ENCODE measurements at places on chromosomes 5 and 9. TPM values are rescaled to one million over a fixed set of nuclear protein-coding genes. Genes with fewer than 3 reads are reported as not detected.

GRCh38 chr5:149439899-149440542, 60.9 kb upstream of the IL17B start:
- H3K27me3 ChIP-seq = no peaks in the 10 kb centered on the region
- H3K4me1 ChIP-seq = peaks cover 10% of the 10 kb centered on the region
- no peak overlapping the region for H3K27ac ChIP-seq
- no peak for DNase-seq

DNA sequence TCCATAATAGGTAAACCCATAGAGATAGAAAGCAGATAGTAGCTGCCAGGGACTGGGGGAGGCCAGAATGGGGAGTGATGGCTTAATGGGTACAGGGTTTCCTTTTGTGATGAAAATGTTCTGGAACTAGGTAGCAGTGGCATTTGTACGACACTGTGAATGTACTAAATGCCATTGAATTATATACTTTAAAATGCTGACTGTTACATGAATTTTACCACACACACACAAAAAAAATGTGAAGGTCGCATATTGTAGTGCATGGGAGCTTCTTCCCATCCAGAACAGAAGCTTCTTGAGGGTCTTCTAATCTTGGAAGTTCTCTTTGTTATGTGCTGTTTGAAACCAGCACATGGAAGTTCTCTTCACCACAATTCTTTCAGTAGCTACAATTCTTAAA, 19.9 kb upstream of the ANP32B start:
- no peak for DNase-seq
- no peak overlapping the region for H3K4me3 ChIP-seq
- no peak overlapping the region for H3K27ac ChIP-seq
- no peaks in the 10 kb centered on the region for H3K27me3 ChIP-seq
- H3K4me1 ChIP-seq = no peaks in the 10 kb centered on the region
- H3K36me3 ChIP-seq = no peaks in the 10 kb centered on the region

DNA sequence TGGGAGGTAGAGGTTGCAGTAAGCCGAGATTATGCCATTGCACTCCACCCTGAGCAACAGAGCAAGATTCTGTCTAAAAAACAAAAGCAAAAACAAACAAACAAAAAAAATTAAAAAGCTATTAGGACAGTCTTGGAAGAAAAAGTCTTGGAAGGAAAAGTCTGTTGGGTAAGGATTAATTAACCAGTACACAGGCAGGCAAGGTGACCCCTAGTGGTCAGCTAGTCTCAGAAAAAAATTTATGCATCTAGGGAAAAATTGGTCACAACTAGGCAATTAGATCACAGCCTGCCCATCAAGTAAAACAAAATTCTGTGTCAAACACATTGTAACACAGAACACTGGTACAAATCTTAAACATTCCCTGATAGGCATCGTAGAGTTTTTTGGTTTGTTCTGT, 6.7 kb upstream of the ANKRD18B start:
- H3K4me3 ChIP-seq = no peak overlapping the region
- no peaks in the 10 kb centered on the region for H3K4me1 ChIP-seq
- no peaks in the 10 kb centered on the region for H3K36me3 ChIP-seq
- H3K27ac ChIP-seq = no peak overlapping the region
- no peak for DNase-seq

DNA sequence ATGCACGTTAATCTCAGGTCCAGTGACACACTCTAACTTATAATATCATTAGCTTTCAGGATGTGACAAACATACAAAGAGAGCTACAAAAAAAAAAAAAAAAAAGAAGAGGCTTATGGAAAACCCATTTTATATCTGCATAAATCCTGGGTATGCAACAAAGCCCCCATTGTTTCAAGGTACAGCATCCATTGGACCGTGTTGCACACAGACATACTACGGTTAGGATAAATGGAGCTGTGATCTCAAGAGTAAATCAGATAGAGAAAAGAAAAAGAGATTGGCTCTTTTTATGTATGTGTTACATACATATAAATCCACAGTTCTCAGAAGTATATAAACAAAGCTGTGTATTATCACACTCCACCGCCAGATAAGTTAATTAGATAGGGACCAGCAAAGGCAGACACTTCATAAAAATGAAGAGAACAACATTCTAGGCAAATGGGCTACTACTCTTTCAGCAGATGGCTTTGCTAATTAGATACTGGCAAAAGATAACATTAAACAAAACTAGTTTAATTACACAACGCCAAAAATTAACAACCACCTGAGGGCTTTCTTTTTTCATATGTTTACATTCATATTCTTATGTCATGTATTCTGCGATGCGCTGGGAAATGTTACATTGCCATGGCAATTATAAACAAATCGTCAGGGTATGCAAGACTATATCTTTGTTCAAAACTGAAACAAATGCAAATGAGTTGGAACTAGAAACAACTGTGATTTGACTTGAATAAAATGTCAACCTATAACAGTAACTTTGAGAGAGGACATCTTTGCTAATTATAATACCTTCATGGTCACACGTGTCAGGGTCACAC, 304.2 kb downstream of the SEMA5A start:
- no peaks in the 10 kb centered on the region for H3K27me3 ChIP-seq
- DNase-seq = no peak
- no peaks in the 10 kb centered on the region for H3K4me1 ChIP-seq
- H3K4me3 ChIP-seq = no peak overlapping the region
- no peak overlapping the region for H3K27ac ChIP-seq

- H3K4me1 ChIP-seq = peaks cover 22% of the 10 kb centered on the region
- H3K27ac ChIP-seq = no peak overlapping the region
- peaks cover 4% of the 10 kb centered on the region for H3K27me3 ChIP-seq
- no peaks in the 10 kb centered on the region for H3K36me3 ChIP-seq
Observed at GRCh38 chr9:84670138-84671041, 861 bp downstream of the NTRK2 start.

DNA sequence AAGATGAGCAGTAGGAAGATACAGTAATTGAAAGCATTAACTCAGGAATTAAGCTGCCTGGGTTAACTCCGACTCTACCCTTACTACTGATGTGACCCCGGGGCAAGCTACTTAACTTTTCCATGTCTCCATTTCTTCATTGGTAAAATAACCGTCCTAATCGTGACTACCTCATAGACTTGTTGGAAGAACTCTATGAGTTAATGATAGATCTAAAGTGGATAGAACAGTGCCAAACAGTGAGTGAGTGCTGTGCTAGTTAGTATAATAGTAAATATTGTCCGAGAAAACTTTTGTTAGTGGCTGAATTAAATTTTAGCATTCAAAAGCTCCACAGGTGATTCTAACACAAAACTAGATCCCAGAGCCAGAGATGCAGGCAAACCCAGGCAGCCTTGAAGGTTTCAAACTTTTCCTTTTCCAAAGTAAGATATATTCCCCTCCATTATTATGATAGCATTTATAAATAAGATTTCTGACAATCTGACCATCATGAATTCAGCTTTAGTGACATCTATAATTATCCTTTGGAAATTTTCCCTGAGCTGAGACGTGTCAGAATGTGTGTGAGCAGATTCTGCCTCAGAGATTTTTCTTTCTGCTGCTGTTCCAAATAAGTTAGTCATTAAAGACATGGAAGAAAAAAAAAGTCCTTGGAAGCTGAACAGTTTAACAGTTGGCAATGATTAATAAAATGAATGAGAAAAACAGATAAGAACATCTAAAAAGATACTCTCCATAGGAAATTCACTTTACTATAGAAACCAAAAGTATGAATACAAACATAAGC, 369.5 kb downstream of the PRELID2 start:
- H3K4me1 ChIP-seq = no peaks in the 10 kb centered on the region
- no peak for DNase-seq
- H3K36me3 ChIP-seq = no peaks in the 10 kb centered on the region
- H3K27me3 ChIP-seq = no peaks in the 10 kb centered on the region
- no peak overlapping the region for H3K4me3 ChIP-seq

GRCh38 chr5:178627259-178627598, 379 bp upstream of the CLK4 start:
- DNase-seq = no peak
- H3K4me1 ChIP-seq = peaks cover 37% of the 10 kb centered on the region
- H3K36me3 ChIP-seq = peaks cover 9% of the 10 kb centered on the region
- H3K27ac ChIP-seq = peak overlapping the region; percentile 98
- no peaks in the 10 kb centered on the region for H3K27me3 ChIP-seq

DNA sequence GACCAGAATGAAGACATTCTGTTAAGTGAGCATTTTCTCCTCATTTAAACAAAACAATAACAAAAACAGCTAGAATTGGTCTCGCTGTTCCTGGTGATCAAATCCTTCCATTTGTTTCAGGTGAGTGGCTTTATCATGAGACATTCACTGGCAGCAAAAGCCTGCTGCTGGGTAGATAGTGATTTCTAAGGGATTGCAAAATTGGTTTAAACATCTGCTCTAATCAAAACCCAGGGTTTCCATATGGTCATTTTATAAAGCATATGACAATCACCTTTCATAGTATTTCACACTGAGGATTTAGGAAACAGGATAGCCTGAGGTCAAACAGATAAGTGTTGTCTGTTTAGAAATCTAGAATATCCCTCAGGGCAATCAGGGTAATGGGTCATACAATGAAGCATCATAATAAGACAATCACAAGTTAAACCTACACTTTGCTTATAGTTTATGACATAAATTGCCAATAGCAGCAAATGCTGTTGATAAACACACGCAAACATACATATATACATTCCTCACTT, 769.6 kb upstream of the C9orf72 start:
- H3K36me3 ChIP-seq = no peaks in the 10 kb centered on the region
- H3K4me1 ChIP-seq = no peaks in the 10 kb centered on the region
- no peak overlapping the region for H3K27ac ChIP-seq
- no peaks in the 10 kb centered on the region for H3K27me3 ChIP-seq
- DNase-seq = no peak
- no peak overlapping the region for H3K4me3 ChIP-seq

DNA sequence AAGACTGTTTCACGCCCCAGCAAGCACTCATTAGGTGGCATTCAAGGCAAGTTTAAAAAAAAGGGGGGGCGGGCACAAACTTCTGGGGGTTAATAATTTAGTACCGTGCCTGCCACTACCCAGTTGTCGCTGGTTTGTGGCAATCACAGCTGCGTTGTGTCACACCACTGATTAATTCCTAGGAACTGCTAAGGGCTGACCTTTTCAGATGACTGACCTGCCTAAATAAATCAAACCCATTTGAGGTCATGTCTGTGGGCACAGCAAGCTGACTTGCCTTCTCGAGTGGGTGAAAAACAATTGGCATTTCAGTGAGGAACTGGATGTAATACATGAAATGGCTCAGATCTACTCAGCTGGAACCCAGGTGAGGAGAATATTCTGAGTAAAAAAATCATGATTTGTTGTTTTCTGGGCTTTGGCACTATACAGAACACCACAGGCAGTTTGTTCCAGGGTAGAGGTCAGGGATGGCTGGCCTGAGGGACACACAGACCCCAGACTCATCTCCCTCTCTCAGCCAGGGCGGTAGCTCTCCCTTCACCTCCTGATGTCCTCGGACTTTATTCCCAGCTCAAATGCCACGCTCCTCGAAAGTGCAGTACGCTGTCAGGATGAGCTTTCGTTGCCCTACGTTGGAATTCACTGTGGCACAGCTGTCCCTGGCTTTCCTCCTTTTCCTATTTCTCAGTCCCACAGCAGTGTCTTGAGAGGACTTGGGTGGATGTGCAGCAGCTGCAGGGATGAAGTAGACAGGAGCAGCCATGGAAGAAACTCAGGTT, 15.5 kb upstream of the MGAT1 start:
- no peaks in the 10 kb centered on the region for H3K27me3 ChIP-seq
- no peak for DNase-seq
- no peaks in the 10 kb centered on the region for H3K36me3 ChIP-seq

- H3K4me1 ChIP-seq = no peaks in the 10 kb centered on the region
- H3K4me3 ChIP-seq = no peak overlapping the region
- H3K27ac ChIP-seq = no peak overlapping the region
- DNase-seq = no peak
- no peaks in the 10 kb centered on the region for H3K36me3 ChIP-seq
Observed at GRCh38 chr9:104269996-104270963, 176.2 kb downstream of the SMC2 start.

- H3K36me3 ChIP-seq = no peaks in the 10 kb centered on the region
- no peak overlapping the region for H3K4me3 ChIP-seq
- no peak for DNase-seq
- H3K27ac ChIP-seq = no peak overlapping the region
Observed at GRCh38 chr9:107142430-107142829, 140.6 kb upstream of the RAD23B start.

- no peaks in the 10 kb centered on the region for H3K4me1 ChIP-seq
- H3K36me3 ChIP-seq = no peaks in the 10 kb centered on the region
- H3K4me3 ChIP-seq = no peak overlapping the region
- no peaks in the 10 kb centered on the region for H3K27me3 ChIP-seq
- H3K27ac ChIP-seq = no peak overlapping the region
Observed at GRCh38 chr9:91061506-91061905, 259.9 kb downstream of the SYK start.

- no peaks in the 10 kb centered on the region for H3K27me3 ChIP-seq
- H3K27ac ChIP-seq = no peak overlapping the region
- H3K4me3 ChIP-seq = no peak overlapping the region
- no peak for DNase-seq
Observed at GRCh38 chr5:158265931-158266700, 407.2 kb upstream of the CLINT1 start.

DNA sequence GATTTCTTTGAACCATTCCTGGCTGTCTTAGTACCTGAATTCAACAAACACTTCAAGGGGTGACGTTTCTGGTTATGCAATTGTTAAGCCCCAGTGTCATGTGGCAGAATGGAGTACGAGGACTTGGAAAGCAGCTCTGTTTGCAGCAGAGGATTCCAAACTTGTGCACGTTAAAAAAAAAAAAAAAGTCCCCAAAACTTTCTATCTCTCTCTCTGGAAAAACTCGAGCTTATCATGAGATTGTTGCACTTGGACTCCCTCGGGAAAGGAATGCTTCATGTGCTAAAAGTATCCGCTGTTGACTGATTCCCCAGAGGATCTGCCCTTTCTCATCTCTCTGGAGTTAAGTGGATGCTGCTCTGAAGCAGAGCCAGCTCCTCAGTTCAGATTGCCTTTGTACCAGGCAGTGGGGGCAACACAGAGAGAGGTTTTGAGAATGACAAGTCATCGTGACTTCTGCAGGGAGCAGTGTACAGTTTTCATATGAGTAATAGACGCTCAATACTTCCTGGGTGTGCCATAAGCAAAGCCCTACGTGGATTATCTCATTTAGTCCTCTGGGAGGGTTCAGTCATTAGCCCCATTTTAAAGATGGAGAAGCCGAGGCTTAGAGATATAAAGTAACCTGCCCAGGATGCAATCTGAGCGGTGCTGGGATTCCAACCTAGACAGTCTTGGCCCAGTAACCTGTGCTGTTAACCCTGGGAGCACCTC, 28.1 kb downstream of the TMOD1 start:
- no peak overlapping the region for H3K4me3 ChIP-seq
- no peak for DNase-seq
- H3K27me3 ChIP-seq = no peaks in the 10 kb centered on the region
- no peak overlapping the region for H3K27ac ChIP-seq

- H3K36me3 ChIP-seq = no peaks in the 10 kb centered on the region
- no peak overlapping the region for H3K27ac ChIP-seq
- no peak overlapping the region for H3K4me3 ChIP-seq
- no peak for DNase-seq
- peaks cover 10% of the 10 kb centered on the region for H3K4me1 ChIP-seq
- H3K27me3 ChIP-seq = no peaks in the 10 kb centered on the region
Observed at GRCh38 chr5:180669661-180670060, 20.3 kb upstream of the FLT4 start.

The SOX30 gene
- total RNA-seq = 0.14 TPM

The CAMK2A gene
- total RNA-seq = not detected

The GABRA6 gene
- total RNA-seq = not detected

The SLC28A3 gene
- total RNA-seq = not detected

The DPYSL3 gene
- total RNA-seq = 0.06 TPM

Measured in CD4-positive, alpha-beta memory T cell (primary cell).